ENCODE measurements at places on chromosomes 6 and 20.
A peak's percentile ranks its signal among the peaks of the same experiment; 100 is the strongest.

- H3K36me3 ChIP-seq = no peaks in the 10 kb centered on the region
- peaks cover 11% of the 10 kb centered on the region for H3K4me1 ChIP-seq
Observed at GRCh38 chr20:2523919-2524708, 12.3 kb upstream of the TMC2 start.

GRCh38 chr6:148524976-148525375 lies 182.3 kb downstream of the SASH1 start:
- H3K4me3 ChIP-seq = no peak overlapping the region
- no peaks in the 10 kb centered on the region for H3K27me3 ChIP-seq
- peaks cover 84% of the 10 kb centered on the region for H3K36me3 ChIP-seq
- no peak for DNase-seq
- peaks cover 29% of the 10 kb centered on the region for H3K4me1 ChIP-seq
- H3K27ac ChIP-seq = peak overlapping the region; percentile 18

- no peak overlapping the region for H3K27ac ChIP-seq
- DNase-seq = no peak
- no peaks in the 10 kb centered on the region for H3K4me1 ChIP-seq
- peaks cover 3% of the 10 kb centered on the region for H3K27me3 ChIP-seq
- peaks cover 60% of the 10 kb centered on the region for H3K36me3 ChIP-seq
Observed at GRCh38 chr6:157194643-157195042, 128.7 kb downstream of the TMEM242 start.

GRCh38 chr6:98416027-98416426 lies 418.3 kb upstream of the POU3F2 start:
- no peaks in the 10 kb centered on the region for H3K27me3 ChIP-seq
- H3K4me1 ChIP-seq = peaks cover 6% of the 10 kb centered on the region
- no peak for DNase-seq
- H3K27ac ChIP-seq = no peak overlapping the region
- H3K4me3 ChIP-seq = no peak overlapping the region

GRCh38 chr6:17156966-17157365 lies 55.1 kb downstream of the STMND1 start:
- H3K4me1 ChIP-seq = no peaks in the 10 kb centered on the region
- peaks cover 6% of the 10 kb centered on the region for H3K36me3 ChIP-seq
- no peak overlapping the region for H3K27ac ChIP-seq
- no peak for DNase-seq

- peaks cover 2% of the 10 kb centered on the region for H3K27me3 ChIP-seq
- no peak overlapping the region for H3K4me3 ChIP-seq
- H3K4me1 ChIP-seq = no peaks in the 10 kb centered on the region
- DNase-seq = no peak
Observed at GRCh38 chr6:27448456-27448855, 24.4 kb downstream of the ZNF184 start.

DNA sequence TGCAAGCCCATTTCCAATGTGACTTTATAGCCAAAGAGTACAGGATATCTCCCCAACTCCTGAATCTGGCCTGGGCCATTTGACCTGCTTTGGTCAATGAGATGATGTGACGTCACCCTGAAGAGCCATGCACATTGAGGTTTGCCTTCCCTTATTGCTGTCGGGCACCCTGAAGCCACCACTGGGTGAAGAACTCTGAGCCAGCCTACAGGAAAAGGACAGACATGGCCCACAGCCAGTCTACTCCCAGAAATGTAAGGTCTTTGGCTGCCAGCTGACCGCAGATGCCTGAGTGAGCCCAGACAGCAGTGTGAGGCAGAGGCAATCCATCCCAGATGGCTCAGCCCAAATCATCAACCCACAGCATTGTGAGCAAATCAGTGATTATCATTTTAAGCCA lies 3.7 kb upstream of the SYNDIG1 start:
- H3K4me1 ChIP-seq = peaks cover 12% of the 10 kb centered on the region
- DNase-seq = no peak
- H3K36me3 ChIP-seq = no peaks in the 10 kb centered on the region
- no peak overlapping the region for H3K27ac ChIP-seq
- peaks cover 71% of the 10 kb centered on the region for H3K27me3 ChIP-seq

GRCh38 chr20:38253571-38253970 lies 7.0 kb downstream of the KIAA1755 start:
- no peaks in the 10 kb centered on the region for H3K36me3 ChIP-seq
- no peak for DNase-seq
- no peak overlapping the region for H3K4me3 ChIP-seq

DNA sequence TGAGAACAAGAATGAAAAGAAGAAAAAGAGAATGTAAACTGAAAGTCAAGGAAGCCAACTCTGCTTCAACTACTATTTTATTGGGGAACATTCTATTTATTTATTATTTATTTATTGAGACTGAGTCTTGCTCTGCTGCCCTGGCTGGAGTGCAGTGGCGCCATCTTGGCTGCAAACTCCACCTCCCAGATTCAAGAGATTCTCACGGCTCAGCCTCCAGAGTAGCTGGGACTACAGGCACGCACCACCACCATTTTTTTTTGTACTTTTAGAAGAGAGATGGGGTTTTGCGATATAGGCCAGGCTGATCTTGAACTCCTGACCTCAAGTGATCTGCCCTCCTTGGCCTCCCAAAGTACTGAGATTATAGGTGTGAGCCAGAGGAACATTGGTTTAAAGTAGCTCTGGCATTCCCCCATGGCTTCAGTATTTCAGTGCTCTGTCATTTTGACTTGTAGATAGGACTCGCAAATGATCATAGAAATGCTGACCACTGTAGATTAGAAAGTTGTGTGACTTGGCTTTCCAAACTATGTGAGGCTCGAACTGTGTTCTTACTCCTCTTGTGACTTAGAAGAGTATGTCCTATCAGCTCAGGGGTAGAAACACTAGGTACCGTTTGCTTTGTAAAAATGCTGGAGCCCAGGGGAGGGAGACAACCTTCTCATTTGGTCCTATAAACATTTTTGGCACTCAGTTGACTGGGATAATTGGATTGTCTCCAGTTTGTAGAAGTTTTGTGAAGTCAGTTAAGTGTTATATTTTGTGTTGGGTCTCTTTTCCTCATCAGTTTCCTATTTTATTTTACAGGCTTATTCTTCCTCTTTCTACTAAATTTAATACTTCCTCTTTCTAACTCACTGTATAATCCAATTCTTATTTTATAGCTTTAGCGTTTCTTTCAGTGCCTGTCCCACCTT lies 544.9 kb upstream of the CITED2 start:
- peaks cover 45% of the 10 kb centered on the region for H3K4me1 ChIP-seq
- H3K27me3 ChIP-seq = peaks cover under 1% of the 10 kb centered on the region
